Central memory CD4-positive, alpha-beta T cell (primary cell): ENCODE measurements at places on chromosomes 3 and 15.

DNA sequence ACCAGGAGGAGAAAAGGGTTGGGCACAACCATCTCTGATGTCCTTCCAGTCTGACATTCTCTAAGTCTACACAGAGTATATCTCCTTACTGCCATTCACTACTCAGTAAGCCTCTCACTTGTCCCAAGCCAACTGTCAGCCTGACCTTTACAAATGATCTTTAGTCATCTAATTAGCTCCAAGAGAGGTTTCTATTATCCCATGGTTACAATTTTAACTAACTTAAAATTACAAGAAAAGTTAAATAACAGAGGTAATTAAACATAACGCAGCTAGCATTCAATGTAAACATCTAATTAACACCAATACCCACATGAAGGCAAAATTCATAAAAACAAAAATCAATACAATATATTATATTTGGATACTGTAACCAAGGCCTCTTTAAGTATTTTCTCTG lies 126.9 kb downstream of the LSAMP start:
- DNase-seq: no peak

DNA sequence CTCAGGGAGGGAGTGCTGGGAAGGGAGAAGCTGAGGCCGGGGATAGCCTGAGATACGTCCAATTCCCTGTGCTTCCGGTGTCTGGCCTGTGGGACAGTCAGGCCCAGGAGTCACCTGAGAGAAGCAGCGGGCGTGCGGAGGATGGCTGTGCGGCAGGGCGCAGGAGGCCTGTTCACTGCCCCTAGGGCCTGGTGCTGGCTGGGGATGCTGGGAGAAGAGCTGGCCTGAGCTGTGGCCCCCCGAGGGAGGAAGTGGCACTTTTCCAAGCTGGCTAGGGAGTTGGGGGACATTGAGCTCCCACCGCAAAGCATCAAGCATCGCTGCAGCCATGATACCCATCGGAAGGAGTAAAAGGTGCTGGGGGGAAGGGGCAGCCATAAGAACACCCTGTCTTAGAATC lies 108.8 kb downstream of the CHST2 start:
- no peak for DNase-seq

GRCh38 chr3:179956416-179956830 lies 80.3 kb downstream of the PEX5L start:
- no peak for DNase-seq

- DNase-seq: no peak
Measured at GRCh38 chr3:63933459-63933858, 21.3 kb upstream of the SCAANT1 start.

DNA sequence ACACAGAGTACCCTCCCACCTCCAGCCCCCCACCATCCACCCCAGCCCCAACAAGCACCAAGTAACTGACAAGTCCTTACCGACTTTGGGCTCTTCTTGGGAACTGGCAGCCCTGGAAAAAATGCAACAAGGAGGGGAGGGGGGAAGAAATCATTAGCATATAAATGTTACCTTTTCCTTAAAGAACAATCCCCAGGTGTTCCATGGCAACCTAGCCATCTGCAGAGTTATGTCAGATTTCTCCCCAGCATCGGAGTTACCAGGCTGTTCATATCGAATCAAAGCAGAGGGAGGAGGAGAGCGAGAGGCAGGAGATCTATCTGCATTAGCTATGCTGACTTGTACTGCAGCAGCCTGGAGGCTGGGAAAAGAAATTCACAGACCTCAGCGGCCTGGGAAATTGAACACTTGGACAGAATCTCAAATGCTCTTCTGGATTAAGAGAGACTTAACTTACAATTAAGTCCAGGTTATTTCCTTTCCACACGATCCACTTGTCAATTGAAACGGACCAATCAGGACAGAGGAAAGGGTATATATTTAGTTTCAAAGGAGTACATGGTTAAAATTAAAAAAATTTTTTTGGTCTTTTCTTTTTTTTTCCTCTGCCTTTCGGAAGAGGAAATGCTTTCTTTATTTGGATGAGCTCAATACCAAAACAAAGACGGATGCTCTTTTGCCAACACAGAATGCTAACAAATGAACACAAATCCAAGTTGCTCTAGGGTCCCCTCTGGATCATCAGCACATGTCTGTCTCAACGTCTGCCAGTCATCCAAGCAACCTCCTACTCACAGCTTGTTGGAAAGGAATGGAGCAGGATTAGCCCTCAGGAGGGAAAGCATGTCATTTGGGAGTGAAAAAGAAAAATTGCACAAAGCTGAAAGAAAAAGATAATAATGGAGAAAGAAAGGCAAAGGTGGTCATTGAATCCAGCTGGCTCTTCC lies 637.1 kb downstream of the MAGI1 start:
- no peak for DNase-seq

GRCh38 chr3:70982284-70982683 lies 601.2 kb downstream of the FOXP1 start:
- no peak for DNase-seq

GRCh38 chr3:116039651-116039985 lies 405.7 kb downstream of the LSAMP start:
- no peak for DNase-seq
